Naive thymus-derived CD4-positive, alpha-beta T cell (primary cell): ENCODE measurements at places on chromosomes 12 and 14.
A peak's percentile ranks its signal among the peaks of the same experiment; 100 is the strongest.

DNA sequence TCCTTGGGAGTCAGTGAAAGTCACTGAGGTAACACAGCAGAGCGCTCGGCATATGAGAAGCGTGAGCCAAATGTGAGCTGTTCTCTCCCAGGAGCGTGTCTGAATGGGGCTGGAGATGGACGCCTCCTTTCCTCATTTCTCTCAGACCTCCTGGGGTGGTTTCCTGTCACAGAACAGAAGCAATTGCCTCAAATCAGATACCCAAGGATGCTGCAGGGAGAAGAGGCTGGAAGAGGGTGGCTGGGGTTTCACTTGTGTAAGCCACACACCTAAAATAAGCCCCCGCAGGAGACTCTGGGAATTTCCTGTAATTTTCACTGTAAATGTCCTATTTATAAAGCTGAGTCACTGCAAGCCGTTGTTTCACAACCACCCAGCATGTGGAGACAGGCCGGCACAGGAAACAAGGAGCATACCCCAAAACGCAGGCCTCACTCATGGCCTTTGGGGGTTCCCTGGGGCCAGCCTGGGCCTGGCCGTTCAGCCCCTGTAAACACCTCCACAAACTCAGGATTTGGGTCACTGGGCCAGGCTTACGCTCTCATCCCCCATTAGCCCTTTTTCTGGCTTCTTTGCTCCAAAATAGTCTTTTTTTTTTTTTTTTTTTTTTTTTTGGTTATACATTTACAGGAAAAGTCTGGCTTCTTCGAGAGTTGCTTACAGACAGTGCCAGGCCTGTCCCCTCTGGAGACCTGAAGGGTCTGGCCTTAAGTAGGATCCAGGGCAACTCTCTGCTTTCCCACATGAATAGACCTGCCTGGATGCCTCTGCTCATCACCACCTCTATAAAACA, 55.3 kb downstream of the VCPKMT start:
- peaks cover 61% of the 10 kb centered on the region for H3K4me1 ChIP-seq
- H3K4me3 ChIP-seq, result peak overlapping the region; percentile 53
- H3K36me3 ChIP-seq, result no peaks in the 10 kb centered on the region
- H3K27ac ChIP-seq, result peak overlapping the region; percentile 79
- DNase-seq, result no peak

- no peaks in the 10 kb centered on the region for H3K36me3 ChIP-seq
- no peaks in the 10 kb centered on the region for H3K27me3 ChIP-seq
- peak; percentile 30 for DNase-seq
- H3K4me1 ChIP-seq, result peaks cover 6% of the 10 kb centered on the region
- no peak overlapping the region for H3K4me3 ChIP-seq
Observed at GRCh38 chr12:7113389-7113871, 4.4 kb upstream of the C1RL start.

- H3K4me3 ChIP-seq, result no peak overlapping the region
- no peak for DNase-seq
- no peak overlapping the region for H3K27ac ChIP-seq
- no peaks in the 10 kb centered on the region for H3K4me1 ChIP-seq
- no peaks in the 10 kb centered on the region for H3K27me3 ChIP-seq
Observed at GRCh38 chr14:29608861-29609260, 318.8 kb downstream of the PRKD1 start.

- H3K27me3 ChIP-seq, result no peaks in the 10 kb centered on the region
- DNase-seq, result no peak
- H3K4me1 ChIP-seq, result no peaks in the 10 kb centered on the region
- H3K27ac ChIP-seq, result no peak overlapping the region
Observed at GRCh38 chr12:46818642-46819041, 7.2 kb downstream of the SLC38A4 start.

DNA sequence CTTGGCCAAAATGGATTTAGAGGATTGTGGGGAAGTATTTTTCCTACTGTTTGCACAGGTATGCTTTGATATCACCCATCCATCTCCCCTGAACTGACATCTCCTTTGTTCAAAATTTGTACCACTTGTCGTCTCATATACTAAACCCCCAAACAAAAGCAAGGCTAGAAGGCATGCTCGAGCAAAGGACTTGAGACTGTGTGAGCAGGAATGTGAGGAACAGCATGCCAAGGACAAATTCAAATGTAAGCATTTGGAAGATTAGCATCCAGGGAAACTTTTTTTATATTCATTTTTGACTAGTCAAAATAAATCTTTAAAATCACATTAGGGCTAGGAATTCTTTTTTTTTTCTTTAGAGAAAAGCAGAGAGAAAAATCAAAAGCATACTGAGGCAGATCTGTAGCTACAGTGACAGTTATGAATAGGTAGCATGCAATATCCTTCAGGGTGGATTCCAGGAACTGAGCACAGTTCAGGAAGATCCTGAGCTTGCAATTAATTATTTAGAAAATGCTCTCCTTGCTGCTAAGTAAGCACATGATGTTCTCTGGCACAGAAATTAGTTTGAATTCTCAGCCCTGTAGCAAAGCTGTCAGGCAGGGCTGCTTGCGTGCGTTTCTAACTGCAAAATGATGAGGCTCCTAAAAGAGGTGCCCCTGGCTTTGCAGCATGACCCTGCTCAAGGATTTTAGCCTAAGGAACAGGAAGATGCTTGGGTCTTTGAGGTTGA, 327.7 kb downstream of the LRIG3 start:
- DNase-seq, result no peak
- no peaks in the 10 kb centered on the region for H3K36me3 ChIP-seq
- no peak overlapping the region for H3K27ac ChIP-seq
- H3K4me3 ChIP-seq, result no peak overlapping the region
- no peaks in the 10 kb centered on the region for H3K4me1 ChIP-seq
